ENCODE measurements at places on chromosomes 4 and X. TPM values are rescaled to one million over a fixed set of nuclear protein-coding genes. Genes with fewer than 3 reads are reported as not detected.

The FRMPD4 gene
- not detected for total RNA-seq

The RAI2 gene
- total RNA-seq, result not detected

The SLC6A14 gene
- 0.44 TPM for total RNA-seq

The ALB gene
- total RNA-seq, result not detected

The SOX3 gene
- total RNA-seq, result not detected
